ENCODE measurements at places on chromosomes 16 and 17.

DNA sequence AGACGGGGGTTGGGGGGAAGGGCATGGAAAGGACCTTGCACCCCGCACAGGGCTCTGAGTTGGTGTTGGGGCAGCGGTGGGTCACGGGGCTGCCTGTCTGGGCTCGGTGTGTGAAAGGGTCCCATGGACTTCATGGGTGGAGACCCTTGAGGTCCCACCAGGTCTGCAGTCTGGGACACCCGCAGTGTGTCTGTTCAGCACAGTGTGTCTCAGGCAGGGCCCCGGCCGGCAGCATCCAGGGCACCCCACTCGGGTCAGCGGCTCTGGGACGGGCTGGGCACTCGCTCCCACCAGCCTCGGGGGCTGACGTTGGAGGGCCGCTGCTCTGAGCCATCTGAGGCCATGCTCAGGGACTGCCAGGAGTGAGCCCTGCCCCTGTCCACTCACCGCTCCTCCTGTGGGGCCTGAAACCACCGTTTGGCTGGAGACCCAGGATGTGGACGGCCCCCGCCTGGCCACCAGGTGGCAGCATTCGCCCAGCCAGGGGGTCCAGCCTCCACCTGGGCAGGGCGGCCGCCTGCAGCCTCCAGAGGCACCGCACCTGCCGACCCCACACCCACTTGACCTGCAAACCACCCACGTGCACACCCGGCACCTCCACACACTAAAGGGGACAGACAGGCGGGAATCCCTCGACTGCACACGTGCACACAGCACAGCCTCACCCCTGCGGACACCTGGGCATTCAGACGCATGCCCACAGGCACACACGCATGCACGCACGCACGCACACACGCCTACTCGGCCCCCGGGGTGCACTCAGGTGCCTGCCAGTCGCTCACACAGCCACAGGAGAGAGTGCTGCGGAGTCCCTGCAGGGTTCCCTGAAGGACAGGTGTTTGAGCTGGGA lies 10.1 kb upstream of the ZFPM1 start:
- DNase-seq: peak; percentile 94

GRCh38 chr17:41672153-41672552 lies 16.5 kb upstream of the EIF1 start:
- no peak for DNase-seq

GRCh38 chr16:89104930-89105571 lies 11.4 kb downstream of the ACSF3 start:
- DNase-seq: no peak

- DNase-seq: no peak
Measured at GRCh38 chr16:72073560-72074230, 10.7 kb downstream of the HPR start.

DNA sequence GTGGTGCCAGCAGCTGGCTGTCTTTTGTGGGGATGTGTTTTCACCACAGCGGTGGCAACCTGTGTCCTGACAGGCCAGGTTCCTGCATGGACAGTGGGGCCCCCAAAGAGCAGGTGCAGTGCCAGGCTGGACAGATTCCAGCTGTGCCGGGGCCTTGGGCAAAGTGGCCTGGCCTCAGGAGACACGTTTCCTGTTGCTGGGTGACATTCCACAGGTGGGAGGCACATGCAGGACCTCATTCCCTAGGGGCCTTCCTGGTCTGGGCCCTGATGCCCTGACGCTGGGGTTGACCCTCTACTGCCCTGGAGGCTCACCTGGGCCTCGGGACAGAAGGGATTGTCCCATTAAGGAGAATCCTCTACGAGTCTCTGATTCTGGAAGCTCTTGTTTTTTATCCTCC lies 182.4 kb downstream of the RAB11FIP4 start:
- DNase-seq: no peak

Measured in activated effector memory CD4-positive, alpha-beta T cell treated with anti-CD3 and anti-CD28 coated beads, Interleukin-2, amount 50 U/mL, for 16 hours (primary cell).